ENCODE measurements at places on chromosomes 2 and 18.

DNA sequence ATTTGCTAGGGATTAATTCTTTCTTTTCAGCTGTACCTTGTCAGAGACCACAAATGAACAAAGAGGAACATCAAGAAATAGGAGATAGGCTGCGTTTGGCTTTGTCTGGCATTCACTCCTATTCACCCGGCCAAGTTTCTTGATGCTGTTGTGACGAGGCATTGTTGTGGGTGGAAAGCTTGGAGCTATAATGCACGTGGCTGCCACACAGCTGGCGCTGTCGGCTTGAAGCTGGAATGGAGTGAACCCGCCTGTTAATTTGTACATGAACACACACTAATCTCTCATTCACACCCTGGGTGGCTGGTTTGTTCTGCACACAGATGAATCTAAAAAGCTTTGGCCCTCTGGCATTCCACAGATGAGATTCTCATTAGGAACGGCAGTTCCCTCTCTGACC lies 274.9 kb upstream of the GYPC start:
- no peak for DNase-seq

DNA sequence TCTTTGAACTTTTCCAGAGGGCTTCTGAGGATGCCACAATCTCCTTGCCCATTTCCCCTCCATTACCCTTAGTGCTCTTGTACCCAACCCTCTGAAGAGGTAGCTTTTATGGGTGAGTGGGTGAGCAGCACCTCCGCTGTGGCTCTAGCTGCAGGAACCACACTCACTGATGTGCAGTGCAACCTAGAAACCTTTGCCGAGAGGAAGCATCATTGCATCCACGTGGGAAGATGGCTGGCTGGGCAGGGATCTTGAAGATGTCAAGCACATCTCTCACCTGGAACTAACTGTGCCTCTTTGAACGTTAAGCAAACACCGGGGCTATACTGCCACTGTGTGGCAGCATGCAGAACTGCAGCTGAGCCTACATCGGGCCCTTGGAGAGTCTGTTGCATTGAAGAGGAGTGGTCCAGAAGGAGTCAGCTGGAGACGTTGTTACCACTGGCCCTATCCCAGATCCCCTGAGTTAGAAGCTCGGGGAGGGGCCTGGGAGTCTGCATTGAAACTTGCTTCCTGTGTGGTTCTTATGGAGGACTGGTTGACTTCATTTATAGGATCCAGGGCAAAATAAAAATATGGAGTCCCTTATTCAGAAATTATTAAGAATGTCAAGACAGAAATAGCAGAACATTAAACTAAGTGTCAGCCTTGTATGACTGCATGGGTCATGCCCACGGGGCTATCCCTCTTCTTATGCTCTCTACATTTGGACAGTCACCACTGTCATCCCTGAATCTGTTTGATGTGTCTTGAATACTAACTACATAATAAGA lies 28.7 kb downstream of the IGFBP5 start:
- DNase-seq: peak; percentile 85

DNA sequence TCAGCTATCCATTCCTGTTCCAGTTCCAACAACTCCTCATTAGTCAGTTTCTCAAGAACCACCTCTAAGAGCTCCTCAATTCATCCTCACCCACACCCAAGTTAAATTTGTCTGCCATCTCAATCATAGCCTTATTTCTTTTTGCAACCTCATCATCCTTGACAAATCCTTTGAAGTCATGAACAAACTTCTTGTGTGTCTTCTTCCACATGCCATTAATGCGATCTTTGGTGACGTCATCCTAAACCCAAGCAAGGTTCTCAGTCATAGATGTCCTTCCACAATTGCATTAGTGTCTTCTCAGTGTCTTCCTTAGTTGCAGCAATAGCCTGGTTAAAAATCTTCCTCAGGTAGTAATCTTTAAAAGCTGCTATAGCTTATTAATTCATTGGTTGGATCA lies 71.2 kb upstream of the FSIP2 start:
- DNase-seq: no peak

- DNase-seq: no peak
Measured at GRCh38 chr2:20062615-20063545, 11.5 kb upstream of the LAPTM4A start.
